Omental fat pad (tissue), 4 donors: ENCODE measurements at places on chromosomes 3 and 15.
A peak's percentile ranks its signal among the peaks of the same experiment; 100 is the strongest.

GRCh38 chr3:151460774-151461450 lies at the start of gene IGSF10:
IGSF10 (minus strand) TSS chr3:151461061; CDS start chr3:151458709, 2,352 bp downstream.
- no peak for DNase-seq

DNA sequence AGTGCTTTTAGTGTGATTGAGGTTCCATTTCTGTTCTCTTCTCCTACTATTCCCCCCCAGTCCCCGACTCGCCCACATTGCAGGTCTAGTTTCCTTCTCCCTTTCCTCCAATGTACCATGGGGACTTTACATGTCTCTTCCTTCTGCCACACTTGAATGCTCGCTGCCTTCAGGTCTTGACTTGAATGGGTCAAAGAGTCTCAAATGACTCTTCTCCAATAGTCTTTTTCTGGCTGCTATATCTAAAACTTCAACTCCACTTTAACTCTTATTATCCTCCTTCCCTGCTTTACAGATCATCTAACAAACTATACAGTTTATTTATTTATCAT lies 213.9 kb upstream of the SLC2A2 start:
- DNase-seq, result no peak

DNA sequence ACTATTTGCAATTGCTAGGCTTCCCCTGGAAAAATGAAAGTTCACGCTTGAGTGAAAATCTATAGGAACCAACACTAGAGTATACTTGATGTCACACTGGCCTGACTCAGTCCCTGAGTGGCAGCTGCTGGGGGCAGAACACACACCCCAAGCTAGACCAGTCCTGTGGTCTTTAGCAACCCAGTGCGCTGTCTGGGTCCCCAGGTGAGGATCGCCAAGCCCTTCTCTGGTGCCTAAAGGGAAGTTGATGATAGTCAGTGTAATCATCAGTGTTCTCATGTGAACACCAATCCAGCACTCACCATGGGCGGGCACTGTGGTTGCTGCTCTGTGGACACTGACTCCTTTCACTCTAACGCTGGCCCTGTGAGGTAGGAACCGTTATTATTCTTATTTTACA lies 11.2 kb downstream of the ALDH1A3 start:
- no peak for DNase-seq

GRCh38 chr3:36843065-36844051 lies 79.0 kb upstream of the DCLK3 start:
- no peak for DNase-seq

- DNase-seq, result no peak
Measured at GRCh38 chr15:58420579-58421043, 11.2 kb upstream of the LIPC start.

DNA sequence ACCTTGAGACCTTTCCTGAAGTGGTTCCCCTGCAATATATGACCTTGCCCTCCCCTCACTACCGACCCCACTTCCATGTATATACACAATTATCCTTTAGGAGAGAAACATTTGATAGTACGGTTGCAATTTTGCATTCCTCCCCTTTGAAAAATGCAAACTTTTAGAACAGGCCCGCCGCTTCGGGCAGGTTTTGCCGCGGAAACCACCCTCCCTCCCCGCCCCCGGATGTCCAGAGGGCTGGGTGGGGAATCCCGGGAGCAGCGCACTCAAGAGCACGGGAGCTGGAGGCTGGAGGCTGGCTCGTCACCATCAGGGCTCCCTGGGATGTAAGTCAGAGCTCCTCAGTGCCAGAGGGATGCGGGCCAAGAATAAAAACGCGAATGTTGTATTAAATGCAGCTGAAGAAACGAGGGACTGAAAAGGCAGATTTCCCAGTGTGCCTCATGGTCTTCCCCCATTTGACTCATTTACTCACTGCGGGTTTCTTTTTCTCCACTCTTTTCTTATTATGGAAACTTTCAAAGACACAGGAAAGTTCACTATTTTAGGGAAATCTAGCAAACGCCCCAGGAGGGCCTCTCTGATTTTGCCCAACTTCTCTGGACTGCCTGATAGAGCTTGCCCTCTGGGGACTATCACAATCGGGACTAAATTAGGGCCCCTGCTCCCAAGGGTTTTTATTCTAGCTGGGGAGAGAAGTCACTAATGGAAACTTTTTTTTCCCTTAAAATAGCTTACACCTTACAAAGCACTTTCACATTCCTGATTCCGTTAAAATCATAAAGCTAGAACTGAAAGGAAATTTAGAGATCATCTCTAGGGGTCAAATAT lies 2.9 kb upstream of the USP3 start:
- DNase-seq, result peak; percentile 80

DNA sequence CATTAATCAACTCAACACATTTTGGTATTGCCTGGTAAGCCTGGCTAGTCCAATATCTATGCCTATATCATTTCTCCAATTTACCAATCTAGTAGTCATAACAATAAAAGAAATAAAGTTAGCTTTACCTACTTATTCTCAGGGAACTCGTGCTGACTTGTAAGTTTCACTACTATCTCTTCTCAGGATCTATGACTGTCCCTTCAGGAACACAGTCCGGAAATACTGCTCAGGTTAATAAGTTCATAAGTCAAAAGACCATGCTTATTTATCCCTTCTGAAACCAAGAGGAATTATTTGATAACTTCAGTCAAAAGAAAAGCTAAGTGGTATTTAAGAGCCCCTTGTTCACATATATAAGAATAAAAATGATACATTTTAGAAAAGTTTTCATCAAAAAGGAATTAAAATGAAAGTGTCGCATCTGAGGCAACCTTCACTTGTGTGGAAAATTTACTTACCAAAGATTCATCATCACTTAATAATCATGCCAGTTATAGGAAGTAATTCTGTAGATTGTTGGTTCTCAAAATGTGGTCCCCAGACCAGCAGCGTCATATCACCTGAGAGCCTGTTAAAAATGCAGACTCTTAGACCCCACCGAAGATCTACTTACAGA lies 15.5 kb upstream of the THRB start:
- DNase-seq, result no peak

DNA sequence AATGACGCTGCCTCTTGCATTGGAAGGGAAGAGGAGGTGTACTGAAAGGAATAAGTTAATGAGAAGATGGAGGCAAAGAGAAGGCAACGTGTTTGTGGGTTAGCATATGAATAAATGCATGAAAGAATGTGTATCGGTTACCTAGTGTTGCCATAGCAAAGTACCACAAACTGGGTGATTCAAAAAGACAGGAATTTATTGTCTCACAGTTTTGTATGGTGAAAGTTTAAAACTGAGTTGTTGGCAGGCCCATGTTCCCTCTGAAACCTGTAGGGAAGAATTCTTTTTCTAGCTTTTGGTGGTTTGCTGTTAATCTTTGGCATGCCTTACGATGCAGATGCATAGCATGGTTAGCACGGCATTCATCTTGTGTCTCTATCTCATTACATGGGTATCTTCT lies 729.9 kb downstream of the MECOM start:
- DNase-seq, result no peak

GRCh38 chr3:171687581-171687980 lies 122.7 kb downstream of the PLD1 start:
- DNase-seq, result no peak

GRCh38 chr3:142907996-142908395 lies 19.1 kb upstream of the PCOLCE2 start:
- no peak for DNase-seq

DNA sequence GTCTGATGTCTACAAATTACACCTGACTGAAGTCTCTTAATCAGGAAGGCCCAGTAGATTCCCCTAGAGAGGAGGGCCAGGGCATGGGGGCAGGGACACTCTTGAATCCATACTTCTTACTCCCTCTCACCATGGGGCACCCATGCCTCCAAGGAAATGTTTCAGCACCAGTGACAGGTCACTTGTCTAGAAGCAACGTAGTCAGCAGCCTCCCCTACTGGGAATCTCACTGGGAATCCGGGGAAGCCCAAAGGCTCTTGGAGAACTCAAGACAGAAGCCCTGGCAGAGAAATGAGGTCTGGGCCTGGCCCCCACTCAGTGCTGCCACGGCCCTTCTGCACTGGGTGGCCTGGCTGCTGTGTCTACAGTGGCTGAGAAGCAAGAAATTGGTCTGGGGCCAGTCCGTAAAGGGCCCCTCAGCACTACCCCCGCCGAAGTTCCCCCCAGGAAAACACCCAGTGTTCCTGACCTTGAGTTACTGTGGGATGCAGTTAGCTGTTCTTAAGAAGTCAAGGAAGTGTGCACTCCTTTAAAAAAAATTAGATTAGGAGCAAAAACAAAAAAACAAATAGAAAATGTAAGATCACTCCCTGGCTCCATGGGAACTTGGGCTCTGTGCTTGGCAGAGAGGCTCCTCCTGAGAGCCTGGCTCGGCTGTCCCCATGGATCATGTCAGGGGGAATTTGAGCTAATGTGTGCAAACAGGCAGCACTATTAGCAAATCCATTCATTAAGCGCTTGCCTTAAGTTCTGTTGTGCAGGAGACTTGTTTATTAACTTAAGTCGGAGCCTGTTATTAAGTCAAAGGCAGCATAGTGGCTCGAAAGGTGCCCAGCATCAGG lies 5.4 kb upstream of the LINGO1 start:
- DNase-seq, result no peak

DNA sequence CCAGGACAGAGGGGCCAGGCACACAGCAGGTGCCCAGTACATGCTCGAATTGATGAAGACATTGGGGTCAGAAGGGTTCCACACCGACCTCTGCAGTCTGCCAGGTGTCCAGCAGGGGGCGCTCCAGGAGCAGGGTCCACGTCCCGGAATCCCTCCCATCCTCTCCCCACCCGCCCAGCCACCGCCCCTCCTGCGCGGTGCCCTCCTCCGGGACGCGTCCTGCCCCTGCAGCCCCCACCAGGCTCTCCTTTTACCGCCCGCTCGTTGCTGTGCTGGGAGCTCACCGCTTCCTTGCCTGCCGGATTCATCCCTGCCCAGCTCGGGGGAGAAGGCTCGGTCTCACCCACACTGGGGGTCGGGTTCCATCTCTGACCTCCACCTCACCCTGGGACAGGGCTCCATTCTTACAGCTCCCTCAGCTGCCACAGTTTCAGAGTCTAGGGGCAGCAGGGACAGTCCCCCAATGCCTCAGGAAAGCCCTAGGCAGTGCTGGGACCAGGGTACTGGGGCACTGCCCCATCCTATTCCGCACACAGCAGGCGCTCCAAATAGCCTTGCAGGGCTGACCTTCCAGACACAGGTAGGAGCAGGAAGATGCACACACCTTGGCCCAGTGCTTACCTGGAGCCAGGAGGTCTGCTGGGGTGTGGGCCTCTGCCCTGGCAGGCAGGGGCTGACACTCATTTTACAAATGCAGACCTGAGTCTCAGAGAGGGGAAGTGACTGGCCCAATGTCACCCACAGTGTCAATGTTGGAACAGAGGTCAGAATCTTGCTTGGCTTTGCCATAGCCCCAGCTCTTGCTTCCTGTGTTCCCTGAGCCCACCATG lies 31.0 kb downstream of the GRIP2 start:
- DNase-seq, result peak; percentile 79

GRCh38 chr3:2283818-2284217 lies 185.2 kb downstream of the CNTN4 start:
- no peak for DNase-seq

DNA sequence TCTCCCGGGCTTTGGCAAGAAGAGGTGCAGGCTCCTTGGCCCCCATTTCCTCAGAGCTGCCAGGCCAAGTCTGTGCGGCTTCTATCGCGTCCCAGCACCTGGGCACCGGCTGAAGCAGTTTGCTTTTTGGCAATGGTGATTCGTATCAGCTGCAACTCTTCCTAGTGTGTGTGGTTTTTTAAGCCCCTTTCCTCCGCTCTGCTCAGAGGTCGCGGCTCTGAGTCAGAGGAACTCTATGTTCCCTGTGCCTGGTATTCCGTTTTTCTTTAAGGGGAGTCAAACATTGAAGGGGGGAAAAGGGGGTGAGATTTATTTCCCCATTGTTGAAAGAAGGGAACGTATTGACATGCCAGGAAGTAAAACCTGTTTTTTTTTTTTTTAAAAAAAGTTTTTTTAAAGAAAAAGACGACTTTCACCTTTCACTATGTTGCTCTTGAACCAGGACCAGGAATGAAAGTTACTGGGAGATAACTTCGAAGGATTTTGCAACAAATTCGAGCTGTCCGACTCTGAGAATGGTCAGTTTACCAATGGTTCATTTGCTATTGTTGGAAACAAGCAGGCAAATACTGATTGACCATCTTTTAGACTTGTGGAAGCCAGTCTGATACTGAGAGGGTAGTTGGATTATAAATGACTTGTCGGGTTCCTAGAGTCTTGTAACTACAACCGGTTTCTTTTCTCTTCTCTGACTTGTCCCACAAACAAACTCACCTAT lies 1.1 kb downstream of the ARMC8 start:
- peak; percentile 39 for DNase-seq

DNA sequence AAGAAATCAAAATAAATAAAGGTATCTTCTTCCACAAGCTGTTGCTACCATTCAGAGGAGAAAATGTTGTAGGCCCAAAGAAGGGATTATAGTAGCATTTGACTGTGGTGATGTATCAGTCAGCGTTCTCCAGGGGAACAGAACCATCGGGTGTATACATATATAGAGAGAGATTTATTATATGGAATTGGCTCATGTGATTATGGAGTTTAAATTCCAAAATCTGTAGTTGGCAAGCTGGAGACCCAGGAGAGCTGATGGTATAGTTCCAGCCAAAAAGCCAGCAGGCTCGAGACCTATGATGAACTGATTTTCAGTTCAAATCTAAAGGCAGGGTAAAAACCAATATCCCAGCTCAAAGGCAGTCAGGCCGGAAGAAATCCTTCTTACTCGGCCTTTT lies 7.4 kb upstream of the SPG21 start:
- DNase-seq, result no peak

DNA sequence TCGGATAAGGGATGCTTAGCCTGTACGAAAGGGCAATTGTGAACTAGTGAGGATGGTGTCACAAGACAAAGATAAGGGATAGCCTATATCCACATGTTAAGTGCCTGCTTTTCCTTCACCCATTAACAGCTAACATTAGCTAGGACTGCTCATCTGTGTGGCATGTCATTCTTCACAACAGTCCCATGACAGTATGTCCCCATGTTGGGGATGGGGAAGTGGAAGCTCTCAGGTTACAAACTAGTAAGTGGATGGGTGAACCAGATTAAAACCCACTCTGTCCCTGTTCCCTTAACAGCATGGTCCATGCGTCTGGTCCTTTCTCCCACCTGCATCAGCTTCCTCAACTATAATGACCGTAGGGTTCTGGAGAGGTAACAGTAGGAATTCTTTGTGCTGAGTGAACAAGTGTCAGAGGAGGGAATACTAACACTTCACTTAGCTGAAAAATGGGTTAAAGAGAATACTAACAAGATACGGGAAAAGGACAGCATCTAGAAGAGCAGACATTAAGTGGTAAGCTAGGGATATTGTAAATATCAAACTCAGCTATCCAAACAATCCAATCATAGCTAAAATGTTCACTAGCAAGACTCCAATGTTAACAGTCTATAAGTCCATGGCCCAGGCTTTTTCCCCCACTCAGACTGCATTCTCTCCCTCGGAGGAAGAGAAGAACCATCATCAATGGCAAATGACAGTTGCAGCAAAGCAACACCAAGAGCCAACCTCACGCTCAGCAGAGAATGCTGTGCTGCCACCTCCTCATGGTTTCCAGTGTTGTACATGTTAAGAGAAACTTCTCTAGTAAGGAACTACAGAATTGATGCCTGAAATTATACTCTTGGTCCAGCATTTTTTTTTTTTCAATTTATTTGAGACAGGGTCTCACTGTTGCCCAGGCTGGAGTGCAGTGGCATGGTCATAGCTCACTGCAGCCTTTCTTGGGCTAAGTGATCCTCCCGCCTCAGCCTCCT lies 5.0 kb downstream of the RPLP1 start:
- no peak for DNase-seq
